ENCODE measurements at places on chromosomes 2 and 18.

DNA sequence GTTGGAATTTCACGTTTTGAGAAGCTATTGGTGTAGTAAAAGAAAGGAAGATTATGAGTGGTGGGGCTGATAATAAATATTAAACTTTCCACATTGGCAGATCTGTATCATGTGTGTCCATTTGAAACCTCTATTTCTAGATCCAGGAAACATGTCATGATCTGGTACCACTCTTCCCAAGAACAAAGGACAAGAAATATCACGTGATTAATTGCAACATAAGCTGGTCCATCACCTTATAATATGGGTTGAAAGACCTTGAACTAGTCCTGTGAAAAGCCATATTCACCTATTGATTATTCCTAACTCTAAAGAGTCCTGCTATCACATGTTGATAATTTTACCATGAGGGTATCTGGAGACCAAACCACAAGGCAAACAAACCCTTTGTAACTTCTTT, 335.3 kb upstream of the SMIM21 start:
- DNase-seq = no peak

DNA sequence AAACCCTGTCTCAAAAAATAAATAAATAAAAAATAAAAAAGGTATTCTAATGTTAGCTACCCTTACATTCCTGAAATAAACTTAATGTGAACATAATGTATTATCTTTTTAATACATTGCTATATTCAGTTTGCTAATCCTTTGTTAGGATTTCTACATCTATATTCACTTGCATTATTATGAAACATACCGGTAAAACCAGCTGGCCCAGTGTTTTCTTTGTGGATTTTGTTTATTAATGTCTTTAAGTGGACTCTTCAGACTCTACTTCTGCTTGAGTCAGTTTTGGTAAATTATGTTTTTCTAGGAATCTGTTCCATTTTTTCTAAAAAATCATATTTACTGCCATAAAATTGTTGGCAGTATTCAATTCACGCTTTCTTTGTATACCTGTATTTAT, 34.5 kb downstream of the PTPN2 start:
- no peak for DNase-seq

GRCh38 chr2:45607701-45608100, 3.4 kb downstream of the SRBD1 start:
- no peak for DNase-seq

GRCh38 chr2:112831946-112832840, 4.4 kb downstream of the IL1B start:
- no peak for DNase-seq

DNA sequence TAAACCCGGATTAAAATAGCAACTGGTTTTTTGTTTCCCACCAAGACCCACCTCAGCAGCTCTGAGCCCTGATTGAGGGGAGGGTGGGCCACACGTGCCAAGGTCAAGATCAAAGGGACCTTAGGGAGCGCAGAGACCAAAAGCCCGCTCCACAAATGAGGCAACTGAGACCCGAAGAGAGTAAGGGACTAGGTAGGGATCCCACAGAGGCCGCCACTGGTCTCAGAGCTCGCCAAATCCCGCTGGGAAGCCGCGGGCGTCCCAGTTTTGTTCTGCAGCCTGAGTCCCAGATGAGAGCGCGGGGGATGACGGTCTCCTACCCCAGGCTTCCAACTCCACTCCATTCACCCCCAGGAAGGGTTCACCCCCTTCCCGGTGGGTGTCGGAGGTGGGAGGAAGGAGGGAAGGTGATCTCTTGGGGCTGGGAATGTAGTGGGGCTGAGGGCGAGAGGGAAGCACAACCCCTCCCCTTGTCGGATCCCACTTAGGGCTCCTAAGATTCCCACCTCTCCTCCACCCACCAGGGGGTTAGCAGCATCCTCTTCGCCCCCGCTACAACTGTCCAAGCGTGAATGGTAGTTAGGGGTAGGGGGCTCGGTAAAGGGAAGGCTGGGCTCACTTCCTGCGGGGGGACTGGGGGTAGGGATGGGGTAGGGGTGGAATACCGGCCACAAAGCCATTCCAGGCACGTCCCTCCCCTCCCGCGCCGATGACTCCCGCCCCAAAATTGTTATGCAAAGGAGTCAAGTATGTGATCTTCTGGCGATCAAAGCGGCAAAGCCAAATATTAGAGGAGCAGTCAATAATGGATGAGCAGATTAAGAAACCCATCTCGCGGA, 7.3 kb upstream of the EN1 start:
- DNase-seq = no peak

- no peak for DNase-seq
These were observed 91.6 kb downstream of the DHRS9 start for GRCh38 chr2:169160926-169161481.

GRCh38 chr2:241722896-241723454, 11.5 kb upstream of the D2HGDH start:
- DNase-seq = no peak

GRCh38 chr18:61825386-61825785, 67.4 kb downstream of the RNF152 start:
- no peak for DNase-seq

- no peak for DNase-seq
These were observed 29.4 kb upstream of the WDR75 start for GRCh38 chr2:189411860-189412259.

DNA sequence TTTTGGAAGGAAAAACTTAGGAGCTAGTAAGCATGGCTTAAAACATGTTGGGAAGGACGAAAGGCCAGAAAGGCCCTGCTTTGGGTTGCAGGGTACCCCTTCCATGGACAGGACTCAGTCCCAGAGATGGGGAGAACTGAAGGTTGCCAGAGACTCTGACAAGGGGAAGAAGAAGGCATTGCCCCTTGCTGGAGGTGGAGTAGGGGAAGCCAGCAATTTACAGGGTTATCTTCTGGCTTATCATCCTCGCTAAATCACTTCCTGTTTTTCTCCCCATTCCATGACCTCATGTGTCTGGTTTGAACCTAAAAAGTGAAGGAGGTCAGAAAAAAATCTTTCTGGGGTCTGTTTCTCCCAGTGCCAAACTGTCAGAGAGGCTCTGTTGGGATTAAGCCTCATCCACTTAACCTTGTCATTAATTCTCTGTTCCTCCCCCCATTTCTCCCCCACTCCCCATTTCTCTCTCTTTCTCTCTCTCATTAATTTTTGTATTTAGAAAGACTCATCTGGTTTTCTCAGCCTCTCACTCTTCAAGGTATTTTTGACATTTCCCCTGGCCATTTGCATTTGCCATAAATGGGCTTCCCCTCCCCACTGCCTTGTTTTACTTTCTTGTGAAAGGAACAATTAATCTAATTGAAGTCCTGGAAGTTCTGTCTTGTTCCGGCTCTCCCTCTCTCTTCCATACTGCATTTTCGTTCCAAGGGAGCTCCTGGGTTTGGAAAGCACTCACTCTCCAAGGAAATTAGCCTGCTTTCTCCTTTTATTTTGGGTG, 17.4 kb downstream of the NRP2 start:
- DNase-seq = no peak

GRCh38 chr2:240277073-240277806, 136.8 kb upstream of the OTOS start:
- DNase-seq = no peak

DNA sequence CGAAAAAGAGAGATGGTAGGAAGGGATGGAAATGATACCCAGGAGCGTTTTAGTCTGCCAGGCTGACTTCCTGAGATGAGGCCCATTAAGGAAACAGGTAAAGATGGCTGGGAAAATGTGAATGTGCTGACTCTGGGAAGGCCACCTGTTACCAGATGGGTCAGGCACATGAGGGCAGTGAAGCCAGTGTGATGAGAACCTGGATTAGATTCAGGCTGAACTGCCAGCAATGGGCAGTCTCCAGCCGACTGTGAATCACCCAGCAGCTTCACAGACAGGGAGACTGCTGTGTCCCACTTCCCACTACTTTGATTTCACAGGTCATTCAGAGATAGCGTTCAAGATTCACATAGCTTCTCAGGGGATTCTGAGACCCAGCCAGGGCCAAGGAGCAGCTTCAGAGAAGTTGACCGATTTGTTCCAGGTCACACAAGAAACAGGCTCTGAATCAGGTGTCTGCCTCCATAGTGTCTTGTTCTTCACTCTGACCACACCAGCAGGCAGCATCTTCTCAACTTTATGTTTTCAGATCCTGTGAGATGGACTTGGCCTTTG, 26.4 kb downstream of the CAPN13 start:
- no peak for DNase-seq

DNA sequence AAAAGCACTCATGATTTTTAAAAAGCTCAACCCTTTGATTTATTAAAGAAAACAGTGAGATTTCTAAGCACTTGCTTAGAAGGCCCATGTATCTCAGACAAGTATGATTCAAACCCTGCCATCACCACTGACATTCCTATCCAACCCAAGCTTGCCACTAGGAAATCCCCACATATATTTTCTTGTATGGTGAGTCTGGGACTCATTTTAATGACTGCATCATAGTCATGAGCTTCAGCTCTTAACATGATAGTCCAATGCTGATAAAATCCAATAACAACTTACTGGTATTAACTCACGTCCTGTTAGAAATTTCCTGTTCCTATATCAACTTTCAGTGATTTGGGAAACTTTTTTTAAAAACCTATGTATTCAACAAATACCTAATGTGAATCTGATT, 39.4 kb upstream of the NCKAP5 start:
- no peak for DNase-seq

GRCh38 chr18:23099621-23100020, 35.7 kb upstream of the CABLES1 start:
- DNase-seq = no peak

- no peak for DNase-seq
These were observed 121.0 kb downstream of the KLHL29 start for GRCh38 chr2:23505984-23506380.

DNA sequence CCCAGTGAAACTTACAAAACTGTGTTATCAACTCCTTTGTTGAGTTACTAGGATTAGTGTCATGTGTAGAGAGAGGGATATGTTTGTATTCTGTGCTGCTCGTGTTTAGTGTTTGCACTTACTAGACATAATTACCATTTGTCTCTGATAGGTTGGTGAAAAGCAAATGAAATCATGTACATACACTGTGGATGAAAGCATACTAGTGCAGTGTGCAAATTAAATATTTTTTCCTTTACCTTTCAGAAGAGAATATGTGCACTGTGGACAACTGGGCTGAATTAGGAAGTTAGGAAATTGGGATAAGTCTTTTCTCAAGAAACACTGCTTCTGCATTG, 1.2 kb downstream of the KIAA1328 start:
- no peak for DNase-seq

- no peak for DNase-seq
These were observed 75.3 kb upstream of the RIOK3 start for GRCh38 chr18:23377669-23378301.

- no peak for DNase-seq
These were observed 26.0 kb downstream of the PTPN2 start for GRCh38 chr18:12857991-12858544.

DNA sequence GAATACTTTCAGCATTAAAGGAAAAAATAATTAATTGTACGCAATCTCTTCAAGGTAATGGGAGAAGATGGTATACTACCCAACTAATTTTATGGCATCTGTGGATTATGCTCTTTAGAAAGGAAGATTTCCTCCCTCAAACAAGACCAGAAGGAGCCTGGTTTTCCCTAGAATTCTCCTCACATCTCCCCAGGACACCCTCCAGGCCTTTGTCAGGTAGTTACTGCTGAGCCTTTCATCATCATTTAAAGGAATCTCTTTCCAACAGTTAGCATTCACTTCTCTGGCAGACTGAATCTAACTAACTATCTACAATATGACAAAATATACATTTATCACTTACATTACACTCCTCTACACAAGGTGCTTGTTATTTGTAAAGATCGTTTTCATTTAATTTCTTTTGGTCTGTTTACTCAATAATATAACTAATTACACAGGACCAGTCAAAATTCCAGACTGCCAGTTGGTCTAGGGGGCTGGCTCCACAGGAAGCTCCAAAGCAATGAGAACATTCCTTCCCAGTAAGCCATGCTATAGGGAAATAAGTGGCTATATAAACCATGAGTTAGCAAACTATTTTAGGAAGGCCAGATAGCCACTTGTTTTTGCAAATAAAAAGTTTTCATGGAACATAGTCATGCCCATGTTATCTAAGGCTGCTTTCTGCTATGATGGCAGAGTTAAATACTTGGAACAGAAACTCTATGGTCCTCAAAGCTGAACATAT, 19.1 kb downstream of the ZNF24 start:
- no peak for DNase-seq

DNA sequence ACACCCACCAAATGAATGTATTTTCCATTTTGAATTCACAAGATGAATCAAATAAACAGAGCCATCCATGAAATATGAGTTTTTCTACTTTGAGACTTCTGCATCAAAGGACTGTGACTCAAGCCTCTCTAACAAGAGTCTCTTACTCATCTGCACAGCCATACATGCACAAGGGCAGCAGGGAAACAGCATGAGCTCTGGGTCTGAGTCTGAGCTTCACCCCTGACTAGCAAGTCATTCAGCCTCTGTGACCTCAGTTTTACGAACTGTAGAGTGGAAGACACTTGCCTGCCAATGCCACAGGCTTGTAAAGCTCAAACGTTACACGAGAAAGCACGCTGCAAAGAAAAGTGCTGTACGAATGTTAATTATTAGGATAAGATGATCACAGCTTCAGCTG, 42.9 kb downstream of the MREG start:
- DNase-seq = no peak

DNA sequence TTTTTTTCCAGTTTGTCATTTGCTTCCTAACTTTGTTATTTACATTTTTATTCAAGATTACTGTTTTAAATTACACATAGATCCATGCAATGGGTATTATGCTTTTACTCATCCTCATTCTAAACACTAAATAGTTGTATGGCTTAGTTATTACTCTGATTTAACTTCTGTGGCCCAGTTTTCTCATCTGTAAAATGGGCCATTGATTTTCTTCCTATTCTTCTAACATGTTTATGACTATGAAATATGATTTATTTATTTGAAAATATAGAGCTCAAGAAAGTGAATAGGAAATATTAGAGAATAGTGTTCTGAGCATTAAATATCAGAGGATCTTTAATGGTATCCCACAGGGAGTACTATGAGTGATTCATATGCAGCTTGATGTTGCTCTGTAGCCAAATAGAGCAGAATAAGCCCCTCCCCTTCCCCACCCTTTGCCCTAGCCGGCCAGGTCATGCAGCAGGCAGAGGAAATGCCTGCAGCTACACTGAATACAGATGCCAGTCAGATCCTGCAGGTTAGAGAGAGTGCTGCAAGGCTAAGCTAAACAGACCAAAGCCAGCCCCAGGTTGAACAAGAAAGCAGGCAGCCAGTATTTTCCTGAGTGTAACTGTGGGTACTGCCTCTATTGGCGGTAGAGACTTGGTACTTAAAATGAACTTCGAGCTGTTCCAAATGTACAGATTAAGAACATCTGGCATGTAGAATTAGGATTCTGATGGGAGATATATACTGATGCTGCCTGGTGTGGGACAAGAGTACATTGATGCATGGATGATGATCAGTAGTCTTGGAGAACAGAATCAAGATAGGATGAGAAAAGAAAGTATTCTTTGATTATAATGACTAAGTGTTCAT, 11.7 kb upstream of the ACYP2 start:
- DNase-seq = no peak

DNA sequence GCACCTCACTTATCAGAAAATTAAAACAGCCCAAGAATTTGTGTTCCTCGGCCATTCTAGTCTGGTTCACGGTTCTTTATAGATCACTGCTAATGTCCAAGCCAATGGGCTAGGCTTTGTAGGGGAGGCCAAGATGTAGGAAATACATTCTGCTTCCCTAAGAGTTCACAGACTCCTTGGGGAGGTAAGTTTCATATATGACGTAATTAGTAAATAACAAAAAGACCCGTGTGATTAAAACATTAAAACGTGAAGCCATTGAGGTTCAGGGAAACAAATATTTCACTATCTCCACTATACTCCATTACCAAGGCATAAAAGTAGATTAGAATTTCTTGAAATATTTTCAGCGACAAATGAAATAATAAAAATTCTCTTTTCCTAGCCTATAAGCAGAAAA, 272.5 kb upstream of the KLHL29 start:
- no peak for DNase-seq

- DNase-seq = peak; percentile 3
These were observed 146.7 kb downstream of the MYO3B start for GRCh38 chr2:170324640-170325046.

All from T-helper 1 cell (primary cell).